NCI-H146 (cell line): ENCODE measurements at places on chromosomes 4 and X.

DNA sequence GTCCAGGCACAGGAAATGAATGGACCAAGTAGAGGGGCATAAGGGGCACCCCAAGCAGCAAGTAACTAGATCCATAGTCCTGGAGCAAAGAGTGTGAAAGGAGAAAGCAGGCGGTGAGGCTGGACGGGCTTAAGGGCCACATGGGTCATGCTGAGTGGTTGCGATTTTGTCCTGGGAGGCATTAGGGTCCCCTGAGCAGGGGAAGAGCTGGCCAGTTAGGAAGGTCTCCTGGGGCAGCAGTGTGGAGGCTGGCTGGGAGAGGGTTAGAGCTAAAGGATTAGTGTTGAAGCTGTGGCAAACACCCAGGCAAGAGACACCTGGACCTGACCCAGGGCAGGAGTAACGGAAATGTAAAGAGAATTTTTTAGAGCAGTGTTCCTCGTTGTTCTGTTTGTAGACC is 26.5 kb downstream of the MYOZ2 start:
- DNase-seq: no peak

DNA sequence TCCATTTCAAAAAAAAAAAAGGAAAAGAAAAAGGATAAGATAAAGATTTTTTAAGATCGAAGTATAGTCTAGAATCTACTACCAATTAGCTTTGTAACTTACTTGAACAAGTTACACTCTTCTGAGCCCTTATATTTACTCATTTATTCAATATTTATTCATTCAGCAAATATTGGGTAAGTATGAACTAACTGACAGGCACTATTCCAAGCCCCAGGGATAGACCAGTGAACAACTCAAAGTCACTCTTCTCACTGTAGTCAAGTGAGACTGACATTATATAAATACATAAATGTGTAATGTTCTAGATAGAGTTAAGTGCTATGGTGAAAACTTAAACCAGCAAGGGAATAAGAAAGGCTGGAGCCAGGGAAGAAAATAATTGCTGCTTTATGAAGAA is 131.6 kb downstream of the ARHGAP24 start:
- no peak for DNase-seq

DNA sequence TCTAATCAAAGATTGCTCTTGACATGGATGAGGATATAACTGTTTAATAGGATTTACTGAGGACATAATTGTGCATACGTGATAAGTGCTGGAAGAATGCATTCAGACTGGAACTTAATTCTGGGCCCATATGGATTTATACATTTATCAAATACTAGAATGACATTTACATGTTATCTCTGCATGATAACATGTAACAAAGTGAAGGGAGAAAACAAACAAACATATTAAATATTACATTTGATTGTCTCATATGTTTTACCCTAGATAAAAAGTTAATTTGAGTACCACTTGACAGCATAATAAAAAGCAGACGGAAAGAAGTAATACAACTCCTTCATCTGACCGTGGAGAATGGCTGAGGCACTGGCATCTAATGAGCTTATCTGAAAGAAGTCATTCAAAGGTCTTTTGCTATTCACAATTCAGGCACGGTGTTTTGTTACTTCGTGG is 297.8 kb downstream of the PPP3CA start:
- DNase-seq: no peak

DNA sequence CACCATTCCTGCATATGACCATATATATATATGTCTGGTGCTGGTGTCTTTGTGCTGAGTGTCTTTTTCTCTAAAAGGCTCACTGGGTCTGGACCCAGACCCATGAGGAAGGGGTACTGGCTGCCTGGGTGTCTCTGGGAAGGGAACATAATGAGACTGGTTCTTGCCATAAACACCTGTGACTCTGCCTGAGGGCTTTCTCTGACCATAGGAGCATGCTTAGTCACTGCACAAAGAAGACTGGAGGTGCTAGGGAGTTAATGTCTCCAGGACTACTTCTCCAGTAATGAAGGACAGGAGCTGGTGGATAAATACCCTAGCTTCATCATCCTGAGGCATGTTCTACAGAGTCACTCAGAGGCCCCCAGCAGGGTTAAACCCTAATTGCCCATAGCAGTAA is 47.1 kb upstream of the CASK start:
- DNase-seq: no peak

GRCh38 chr4:85870298-85871083 is 395.5 kb downstream of the ARHGAP24 start:
- no peak for DNase-seq

GRCh38 chr4:38314663-38315062 is 349.3 kb upstream of the KLF3 start:
- DNase-seq: no peak

DNA sequence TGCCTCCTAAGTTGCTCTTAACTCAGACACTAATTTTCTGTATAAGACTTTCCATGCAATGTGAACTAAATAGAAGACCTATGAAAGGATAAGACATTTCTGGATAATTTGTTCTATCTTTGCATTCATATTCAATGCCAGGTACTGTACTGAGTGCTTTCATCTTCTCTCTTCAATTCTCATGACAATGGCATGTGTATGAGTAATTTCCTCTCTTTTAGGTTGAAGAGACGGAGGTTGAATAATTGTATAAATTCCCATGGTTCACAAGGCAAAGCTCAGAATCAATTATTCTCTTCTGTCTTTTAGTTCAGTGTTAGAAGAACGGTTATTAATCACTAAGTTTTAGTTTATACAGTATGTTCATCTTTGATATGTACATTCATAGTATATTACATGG is 29.3 kb upstream of the CFAP299 start:
- DNase-seq: no peak

- peak; percentile 36 for DNase-seq
Observed at GRCh38 chr4:931194-931959, 739 bp downstream of the GAK start.

DNA sequence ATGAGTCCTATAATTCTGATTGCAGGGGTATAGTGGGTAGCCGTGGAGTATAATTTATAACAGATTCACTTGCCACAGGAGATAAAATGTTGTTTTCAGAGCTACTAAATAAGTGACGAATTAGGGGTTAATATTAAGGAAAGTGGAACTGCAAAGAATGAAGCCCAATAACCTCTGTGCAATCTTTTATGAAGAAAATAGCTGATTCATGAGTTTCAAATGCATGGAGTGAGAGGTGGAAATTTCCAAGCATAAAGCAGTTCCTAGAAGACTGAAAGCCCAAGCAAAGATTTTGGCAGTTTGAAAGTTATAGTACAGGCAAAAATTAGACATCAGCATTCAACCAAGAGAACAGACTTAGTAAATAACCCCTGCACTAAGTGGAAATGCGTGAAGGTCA is 1782.4 kb upstream of the PCDH10 start:
- no peak for DNase-seq

DNA sequence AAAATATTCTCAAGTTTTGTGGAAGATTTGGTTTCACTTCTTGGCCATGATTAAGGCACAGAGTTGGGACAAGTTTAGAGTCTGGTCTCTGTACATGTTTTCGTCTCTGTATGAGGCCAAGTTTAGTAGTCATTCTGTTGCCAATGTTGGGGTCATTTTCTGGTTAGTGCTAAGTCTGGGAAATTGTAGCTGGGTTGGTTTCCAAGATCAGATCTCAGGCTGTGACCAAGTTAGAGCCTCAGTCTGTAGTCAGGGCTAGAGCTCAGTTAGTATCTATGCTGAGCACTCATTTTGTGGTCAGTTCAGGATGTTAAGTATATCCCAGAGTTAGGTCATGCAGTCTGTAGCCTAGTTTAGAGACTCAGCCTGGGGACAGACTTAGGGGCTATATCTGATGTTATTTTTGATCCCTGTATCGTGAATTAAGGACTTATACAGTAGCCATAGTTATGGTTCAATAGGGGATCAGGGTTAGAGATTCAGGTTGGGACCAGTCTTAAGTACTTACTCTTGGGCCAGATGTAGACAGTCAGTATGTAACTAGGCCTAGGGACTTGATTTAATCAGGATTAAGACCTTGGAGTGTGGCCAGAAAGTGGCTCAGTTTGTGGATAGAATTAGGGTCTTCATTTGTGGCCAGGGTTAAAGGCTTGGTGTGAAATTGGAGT is 6.6 kb upstream of the ENOX2 start:
- DNase-seq: no peak

DNA sequence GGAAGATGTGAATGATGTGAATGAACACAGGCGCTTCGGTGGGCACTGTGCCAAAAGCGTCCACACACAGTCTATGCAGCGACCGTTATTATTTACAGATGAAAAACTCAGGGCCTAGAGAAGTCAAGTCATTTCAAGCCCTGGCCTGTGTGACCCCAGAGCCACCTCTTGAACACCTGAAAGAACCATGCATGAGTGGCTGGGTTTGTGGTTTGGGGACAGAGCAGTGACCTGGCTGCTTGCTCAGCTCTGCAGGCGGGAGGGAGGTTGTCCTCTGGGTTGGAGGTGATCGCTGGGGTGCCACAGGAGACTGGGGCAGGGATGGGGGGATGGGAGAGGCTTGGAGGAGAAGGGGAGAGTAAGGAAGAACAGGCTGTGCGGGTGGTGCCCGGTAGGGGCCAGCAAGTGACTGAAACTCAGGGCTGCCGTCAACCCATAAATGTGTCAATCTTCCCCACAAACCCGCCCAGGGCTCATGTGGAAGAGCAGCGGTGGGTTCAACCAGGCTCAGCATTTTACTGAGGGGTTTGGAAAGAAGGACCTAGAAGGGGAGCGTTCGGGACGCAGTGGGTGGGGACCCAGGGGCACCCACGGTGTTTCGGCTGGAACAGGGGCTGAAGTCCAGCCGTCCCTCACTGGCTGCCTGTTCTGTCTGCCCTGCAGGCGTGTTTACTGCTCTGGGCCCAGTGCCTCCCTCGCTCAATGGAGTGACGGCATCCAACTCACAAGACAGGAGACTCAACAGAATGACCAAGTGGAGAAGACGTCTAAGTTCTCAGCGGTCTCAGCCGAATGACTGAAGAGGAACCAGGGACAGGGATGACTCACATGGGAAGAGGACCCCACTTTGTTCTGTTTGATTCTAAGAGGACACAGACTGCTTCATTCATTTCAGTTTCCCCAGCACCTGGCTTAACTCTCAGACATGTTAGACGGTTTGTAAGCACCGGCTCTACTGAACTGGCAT is 167.8 kb downstream of the AFAP1 start:
- DNase-seq: no peak

DNA sequence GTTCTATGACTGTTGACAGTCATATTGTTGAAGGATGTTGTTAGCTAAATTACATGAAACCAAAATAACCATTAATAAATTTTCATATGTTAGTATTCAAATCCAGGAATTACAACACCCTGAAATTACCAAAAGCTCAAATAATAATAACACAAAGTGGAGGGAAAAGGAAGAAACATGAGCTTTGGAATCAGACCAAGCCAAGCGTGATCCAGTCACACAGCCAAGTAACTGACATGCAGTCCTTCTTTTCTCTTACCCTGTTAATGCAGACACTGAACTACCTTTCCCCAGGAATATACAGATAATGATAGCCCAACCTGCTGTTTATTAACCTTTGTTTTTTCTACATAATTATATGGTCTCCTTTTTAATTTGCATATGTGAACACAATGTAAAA is 130.2 kb downstream of the HS3ST1 start:
- DNase-seq: no peak

DNA sequence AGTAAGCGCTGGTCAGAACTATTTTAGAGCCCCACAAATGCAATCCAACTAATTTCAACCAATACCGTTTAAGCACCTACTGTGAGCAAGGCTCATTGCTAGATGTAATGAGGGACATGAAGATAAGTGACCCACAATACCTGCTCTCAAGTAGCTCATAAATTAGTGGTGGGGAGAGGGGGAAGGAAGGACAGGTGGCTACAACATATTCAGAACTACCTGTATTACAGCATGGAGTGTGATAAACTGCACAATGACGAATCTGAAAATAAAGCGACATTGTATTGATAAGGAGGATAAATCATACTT is 311.6 kb upstream of the DIAPH2 start:
- no peak for DNase-seq

- no peak for DNase-seq
Observed at GRCh38 chr4:72569719-72570235, 756 bp upstream of the ADAMTS3 start.

- DNase-seq: no peak
Observed at GRCh38 chr4:161647757-161648156, 516.0 kb downstream of the FSTL5 start.

GRCh38 chrX:124085063-124085462 is 123.6 kb downstream of the STAG2 start:
- no peak for DNase-seq

DNA sequence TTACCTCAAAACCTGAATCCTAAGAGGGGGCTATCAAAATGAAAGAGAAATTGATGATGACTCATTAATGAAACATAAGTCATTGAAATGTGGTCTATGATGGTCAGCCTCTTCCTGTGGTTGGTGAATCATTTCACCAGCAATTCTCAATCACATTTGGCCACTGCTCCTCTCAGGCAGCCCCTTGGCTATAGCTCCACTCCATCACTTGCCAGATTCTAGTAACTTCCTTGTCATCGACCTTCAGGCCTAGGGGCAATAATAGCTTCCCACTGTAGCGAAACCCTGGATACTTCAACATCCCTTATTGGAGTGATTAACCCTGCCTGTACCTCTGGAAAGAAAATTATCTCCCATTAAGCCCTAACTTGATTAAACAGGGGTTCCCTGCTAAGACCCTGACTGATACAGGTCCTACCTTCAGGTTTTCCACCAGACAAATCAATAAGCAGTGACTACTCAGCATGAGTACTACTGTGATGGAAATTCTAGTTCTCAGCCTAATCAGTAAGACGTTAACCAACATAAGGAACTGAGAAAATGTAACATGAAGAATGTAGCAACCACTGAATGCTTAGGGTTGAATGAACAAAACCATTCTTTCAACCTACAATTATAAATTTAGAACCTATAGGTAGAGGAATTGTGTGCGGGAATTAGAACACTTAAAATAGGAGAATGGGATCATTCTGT is 30.4 kb downstream of the ADH7 start:
- no peak for DNase-seq

- DNase-seq: no peak
Observed at GRCh38 chr4:122705547-122706117, 26.9 kb upstream of the BBS12 start.

DNA sequence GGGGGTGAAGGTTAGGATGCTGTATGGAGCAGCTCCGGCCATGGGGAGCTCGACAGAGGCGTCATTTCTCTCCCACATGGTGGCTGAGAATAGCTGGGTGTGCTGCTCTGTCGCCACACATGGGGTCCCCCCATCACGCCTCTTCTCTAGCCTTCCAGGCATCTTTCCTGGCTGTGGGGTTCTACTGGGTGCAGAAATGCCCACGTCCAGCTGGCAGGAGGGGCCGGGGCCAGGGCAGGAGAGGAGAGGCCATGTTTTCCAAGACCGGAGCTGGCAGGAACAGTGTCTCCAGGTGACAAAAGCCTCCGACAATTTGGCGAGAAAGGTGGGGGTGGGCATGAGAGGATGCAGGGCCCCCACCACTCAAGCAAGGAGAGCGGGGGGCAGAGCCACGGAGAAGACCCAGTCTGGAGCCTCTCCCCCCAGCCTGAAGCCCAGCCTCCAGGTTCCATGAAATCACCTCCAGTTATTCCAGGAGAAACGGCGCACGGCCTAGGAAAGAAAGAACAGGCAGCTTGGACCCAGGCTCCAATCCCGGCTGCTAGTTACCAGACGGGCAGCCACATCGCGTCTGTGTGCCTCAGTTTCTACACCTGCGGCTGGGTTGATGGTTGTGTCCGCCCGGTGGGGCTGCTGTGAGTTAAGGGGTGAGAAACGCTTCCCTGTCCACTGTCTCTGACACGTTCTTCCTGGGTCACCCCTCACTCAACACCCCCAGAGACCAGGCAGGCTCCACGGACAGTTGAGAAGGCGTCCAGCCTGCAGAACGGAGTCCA is 27.4 kb upstream of the SPON2 start:
- DNase-seq: no peak

- no peak for DNase-seq
Observed at GRCh38 chr4:16109256-16109655, 25.4 kb upstream of the PROM1 start.
